Activated naive CD4-positive, alpha-beta T cell treated with anti-CD3 and anti-CD28 coated beads, Interleukin-2, amount 50 U/mL, for 16 hours (primary cell): ENCODE measurements at places on chromosomes 3 and 15.

GRCh38 chr3:36800533-36801116 is 36.3 kb upstream of the DCLK3 start:
- no peak for DNase-seq

- DNase-seq: no peak
Measured at GRCh38 chr3:150736903-150737832, 25.8 kb downstream of the SIAH2 start.

DNA sequence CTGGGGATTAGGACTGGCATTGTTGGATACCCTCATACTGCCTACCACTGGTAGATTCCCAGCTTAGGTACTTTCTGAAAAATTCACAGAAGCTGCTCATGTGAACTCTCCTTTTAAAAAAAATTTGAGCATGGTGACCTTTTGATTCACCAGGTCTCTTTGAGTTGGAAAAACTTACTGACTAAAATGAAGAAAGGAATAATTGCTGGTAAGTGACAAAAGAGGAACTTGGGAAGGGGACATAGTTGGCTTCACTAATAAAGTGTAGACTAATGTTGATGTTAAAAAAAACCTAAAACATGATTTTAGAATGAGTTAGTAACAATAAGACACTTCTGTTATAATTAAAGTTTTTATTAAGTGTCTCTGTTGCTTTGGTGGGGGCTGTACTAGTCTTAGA is 8.6 kb downstream of the VPS8 start:
- no peak for DNase-seq

DNA sequence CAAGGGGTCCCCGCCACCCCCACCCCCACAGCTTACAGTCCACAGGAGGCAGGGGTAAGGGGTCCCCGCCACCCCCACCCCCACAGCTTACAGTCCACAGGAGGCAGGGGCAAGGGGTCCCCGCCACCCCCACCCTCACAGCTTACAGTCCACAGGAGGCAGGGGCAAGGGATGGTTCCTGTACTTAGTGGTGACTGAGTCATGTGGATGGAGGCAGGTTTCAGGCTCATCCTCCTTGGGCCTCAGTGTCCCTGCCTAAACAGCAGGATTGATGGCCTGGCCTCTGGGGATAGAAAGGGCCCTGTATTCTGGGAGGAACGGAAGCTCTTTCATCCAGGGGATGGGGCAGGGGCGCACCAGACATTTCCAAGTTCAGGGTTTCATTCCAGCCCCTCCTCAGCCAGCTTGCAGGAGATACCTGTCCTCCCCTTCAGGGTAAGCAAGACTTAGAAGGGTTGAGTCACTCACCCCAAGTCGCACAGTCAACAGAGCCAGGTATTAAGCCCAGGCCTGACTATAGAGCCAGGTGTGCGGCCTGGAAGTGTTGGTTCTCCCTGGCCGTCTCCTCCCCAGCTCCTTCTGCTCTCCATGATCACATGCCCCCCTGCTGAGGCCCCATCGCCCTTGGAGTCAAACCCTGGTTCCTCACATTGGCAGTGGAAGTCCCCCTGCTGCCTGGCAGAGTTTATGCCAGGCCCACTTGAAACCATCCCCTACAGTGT is 12.5 kb downstream of the CSK start:
- no peak for DNase-seq

- DNase-seq: no peak
Measured at GRCh38 chr15:60020736-60021135, 16.6 kb downstream of the FOXB1 start.

DNA sequence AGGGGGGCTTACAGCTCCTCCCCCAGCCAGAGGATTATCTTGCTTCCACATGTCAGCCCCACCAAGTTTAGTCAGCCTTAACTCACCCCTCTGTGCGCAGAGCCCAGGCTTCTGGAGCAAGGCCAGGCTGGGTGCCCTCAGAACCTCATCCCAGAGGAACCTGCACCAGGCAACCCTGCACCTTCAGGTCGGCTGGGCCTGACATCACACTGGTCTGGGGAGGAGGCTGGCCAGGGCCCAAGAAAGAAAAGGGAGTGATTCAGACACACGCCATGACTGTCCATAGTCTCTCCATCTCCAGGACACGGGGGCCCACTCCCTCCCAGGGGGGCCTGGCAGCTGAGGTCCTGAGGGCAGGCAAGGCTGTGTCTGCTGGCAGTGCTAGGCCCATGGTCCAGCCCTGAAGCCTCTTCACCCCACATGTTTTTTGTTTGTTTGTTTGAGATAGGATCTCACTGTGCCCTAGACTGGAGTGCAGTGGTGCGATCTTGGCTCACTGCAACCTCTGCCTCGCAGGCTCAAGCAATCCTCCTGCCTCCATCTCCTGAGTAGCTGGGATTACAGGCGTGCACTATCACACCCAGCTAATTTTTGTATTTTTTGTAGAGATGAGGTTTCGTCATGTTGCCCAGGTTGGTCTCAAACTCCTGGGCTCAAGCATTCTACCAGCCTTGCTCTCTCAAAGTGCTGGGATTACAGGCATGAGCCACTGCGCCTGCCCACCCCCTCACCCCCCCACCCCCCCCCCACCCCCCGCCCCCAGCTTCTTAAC is 11.1 kb downstream of the TNK2 start:
- DNase-seq: no peak

DNA sequence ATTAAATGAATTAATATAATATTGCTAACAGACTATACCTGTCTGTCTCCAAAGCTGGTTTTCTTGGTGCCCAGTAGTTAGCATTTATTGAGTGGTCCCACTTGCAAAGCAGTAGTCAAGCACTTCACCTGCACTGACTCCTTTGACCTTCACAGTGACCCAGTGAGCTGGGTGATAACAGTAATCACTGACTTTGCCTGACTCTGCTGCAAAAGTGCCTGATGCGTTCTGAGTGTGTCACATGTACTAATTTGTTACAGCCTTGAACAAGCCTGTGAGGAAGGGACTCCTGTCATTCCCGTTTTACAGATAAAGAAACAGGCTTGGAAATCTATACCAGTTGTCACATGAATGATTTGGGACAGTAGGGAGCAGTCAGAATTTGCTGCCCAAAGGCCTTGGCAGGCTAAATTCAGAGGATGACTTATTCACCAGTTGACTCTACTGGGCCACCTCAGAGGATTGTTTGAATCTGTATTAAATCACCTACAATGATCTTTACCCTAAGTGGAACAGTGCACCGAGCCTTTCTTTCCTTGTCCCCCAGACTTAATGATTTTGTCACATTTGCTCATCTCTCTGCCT is 116.6 kb upstream of the PLXNA1 start:
- DNase-seq: no peak

DNA sequence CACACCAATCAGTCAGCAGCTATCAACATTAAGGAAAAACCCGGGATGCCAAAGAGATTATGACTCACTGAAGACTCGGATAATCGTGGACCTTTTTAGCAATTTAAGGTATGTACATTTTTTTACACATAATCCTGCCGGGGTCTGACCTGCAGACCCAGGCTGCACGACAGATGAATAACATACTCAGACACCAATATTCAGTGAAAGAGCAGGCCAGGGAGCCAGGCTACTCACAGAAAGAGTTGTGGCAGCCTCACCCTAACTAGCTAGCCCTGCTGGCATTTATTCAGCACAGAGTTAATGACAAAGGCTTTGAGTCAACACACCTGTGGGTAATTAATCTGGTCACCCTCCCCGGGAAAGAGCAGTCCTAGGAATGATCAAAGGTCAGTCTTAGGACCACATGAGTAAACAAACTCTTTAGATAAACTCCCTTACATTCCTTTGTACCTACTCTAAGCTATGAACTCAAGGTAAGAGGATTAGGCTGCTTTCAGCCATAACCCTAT is 727.5 kb downstream of the TBL1XR1 start:
- no peak for DNase-seq

- no peak for DNase-seq
Measured at GRCh38 chr15:51075826-51076523, 18.7 kb downstream of the TNFAIP8L3 start.

GRCh38 chr15:58505581-58505980 is 73.8 kb downstream of the LIPC start:
- no peak for DNase-seq

DNA sequence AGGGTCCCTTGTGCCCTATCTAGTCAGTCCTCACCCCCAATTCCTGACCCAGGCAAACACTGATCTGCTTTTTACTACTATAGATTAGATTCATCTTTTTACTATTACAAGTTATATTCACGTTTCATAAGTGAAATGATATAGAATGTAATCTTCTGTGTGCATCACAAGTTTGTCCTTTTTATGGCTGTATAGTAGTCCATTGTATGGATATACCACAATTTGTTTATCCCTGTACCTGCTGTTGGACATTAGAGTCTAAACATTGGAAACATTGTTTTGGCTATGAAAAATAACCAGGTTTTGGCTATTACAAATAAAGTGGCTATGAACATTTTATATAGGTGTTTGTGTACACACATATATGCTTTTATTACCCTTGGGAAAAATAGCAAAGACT is 112.4 kb downstream of the CACNA1D start:
- DNase-seq: no peak

DNA sequence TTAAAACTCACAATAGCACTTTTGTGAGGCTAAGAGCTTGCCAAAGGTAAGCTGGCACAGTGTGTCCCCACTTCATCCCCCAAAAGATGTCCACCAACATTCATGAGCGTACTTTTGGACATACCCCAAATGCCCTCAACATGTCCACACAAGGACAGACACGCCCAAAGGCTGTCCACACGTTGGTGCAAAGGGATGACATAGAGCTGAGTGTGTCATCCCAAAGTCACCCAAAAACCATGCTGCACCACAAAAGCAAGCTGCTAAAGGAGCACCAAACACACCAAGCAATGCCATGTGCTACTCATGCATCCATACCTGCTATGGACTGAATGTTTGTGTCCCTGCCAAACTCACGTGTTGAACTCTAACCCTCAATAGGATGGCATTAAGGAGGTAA is 57.9 kb downstream of the KLF13 start:
- DNase-seq: no peak

- DNase-seq: no peak
Measured at GRCh38 chr3:48068886-48069285, 52.7 kb upstream of the MAP4 start.

DNA sequence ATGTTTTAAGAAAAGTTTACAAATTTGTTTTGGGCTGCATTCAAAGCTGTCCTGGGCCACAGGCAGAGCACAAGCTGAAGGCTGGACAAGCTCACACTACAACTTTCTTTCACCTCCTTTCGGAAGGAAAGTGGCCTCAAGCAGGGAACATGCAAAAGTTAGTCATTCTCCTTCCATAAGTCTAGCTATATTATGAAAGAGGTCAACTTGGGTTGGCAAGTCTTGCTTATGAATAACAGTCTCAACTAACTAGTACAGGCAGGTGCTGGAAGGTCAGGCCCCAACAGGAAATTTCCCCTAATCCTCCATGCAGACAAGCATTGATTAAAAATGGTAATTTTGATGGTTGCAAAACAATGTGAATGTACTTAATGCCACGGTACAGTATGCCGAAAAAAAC is 69.4 kb downstream of the OSBPL10 start:
- no peak for DNase-seq

DNA sequence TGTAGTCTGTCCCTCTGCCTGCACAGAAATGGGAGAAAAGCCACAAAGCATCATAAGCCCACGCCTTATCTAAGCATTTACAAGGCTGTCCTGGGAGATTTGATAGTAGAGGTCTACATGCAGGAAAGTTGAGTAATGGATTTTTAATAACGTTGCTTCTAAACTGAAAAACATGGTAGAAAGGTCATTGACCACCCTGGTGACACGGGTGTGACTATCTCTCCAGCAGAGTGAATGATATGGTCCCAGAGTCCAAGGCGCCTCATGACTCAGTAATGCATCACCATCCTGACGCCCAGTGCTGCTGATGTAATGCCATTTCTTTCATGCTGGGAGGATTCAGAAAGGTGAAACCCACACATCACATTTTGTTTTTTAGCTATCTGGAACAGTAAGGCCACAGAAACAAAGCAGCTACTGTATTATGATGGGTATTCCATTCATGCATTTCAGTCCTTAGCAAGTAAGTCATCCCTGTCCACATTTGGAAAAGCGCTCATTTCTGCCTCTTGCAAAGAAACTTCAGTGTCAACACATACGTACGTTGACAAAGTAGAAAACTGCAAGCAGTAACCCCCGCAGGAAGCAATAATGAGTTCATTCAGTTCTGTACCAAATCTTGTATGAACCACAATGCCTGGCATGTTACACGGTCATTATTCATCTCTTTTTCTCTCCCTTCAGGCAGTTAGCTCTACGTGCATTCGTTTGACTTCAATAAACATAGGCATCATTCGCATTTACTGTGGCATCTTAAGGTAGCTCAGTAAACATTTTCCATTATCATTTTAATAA is 483.5 kb downstream of the GABRG3 start:
- no peak for DNase-seq

GRCh38 chr3:179603831-179604230 is 607 bp downstream of the MRPL47 start:
- DNase-seq: no peak

- no peak for DNase-seq
Measured at GRCh38 chr15:32933236-32933635, 215.4 kb downstream of the GREM1 start.

DNA sequence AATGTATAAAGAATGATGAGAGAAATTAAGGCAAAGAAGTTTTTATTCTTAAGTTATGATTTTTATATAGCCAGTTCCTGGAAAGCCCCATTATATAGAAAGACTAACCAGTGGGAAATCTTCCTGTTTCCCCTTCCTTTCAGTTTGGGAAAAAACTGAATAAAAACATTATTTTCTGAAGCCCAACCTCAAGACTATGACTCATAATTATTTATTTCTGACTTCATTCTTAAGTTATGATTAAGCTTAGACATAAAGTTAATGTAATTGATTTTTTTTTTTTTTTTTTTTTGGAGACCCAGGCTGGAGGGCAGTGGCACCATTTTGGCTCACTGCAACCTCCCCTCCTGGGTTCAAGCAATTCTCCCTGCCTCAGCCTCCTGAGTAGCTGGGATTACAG is 55.8 kb downstream of the TRPC1 start:
- DNase-seq: no peak

DNA sequence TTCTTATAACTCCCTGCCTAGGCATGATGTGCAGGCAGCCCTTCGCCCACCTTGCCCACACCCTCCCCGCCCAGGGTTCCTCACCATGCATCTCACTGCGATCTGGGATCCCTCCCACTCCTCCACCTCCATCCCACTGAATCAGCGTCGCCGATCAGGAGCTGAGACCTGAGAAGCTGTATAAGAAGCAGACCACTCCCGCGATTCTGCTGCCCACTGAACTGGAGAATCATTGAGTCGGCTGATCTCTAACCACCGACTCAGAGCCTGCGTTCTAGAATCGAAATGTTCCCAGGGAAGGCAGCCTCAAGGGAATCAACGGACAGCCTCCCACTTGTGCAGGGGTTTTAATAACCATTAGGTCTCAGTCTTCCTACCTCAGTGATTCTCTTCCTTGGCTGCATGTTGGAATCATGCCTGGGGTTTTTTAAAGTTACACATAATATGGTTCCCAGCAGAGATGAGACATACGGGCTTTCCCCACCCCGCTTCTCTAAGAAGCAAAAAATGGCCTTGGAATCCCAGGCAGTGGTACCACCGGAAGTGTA is 60.2 kb downstream of the TMEM44 start:
- no peak for DNase-seq

- DNase-seq: no peak
Measured at GRCh38 chr3:191244242-191244867, 45.3 kb downstream of the OSTN start.
